SIG-M5 (cell line): ENCODE measurements at places on chromosomes 6 and 20.

DNA sequence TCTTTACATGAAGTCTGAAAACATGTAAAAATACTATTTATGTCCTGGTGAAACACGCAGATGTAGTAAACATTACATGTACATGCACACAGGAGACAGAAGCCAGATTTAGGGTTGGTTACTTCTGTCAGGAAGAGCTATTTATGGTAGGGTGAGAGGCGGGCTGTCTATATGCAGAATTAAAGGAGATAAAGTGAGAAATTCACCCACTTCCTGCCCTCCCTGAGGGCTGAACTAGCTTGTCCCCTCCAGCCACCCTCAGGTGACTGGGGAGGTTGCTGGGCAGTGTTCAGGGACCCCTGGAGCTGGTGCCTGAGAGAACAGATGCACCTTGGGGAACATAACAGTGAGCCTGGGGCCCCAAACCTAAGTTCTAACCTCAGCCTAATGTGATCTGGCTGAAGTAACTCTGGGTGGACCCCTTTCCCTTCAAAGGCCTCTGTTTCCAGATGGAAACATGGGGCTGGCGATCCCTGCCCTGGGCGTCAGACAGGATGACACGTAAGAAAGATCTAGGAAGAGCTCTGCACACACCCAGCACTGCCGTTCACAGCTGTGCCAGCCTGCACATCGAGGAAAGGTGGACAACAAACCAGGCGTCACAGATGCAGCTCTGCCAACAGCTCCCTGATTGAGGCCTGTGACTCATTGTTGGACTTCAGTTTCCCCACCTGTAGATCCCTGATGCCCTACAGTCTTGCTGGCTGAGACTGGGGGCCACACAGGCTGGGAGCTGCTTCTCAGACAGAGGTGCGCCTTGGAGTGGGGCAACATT, 1.3 kb downstream of the PI16 start:
- no peak for DNase-seq

- no peak for DNase-seq
These were observed 584.8 kb downstream of the HDGFL1 start for GRCh38 chr6:23154159-23154558.

GRCh38 chr6:106692112-106692818, 62.9 kb downstream of the QRSL1 start:
- no peak for DNase-seq

GRCh38 chr6:12968290-12968689, 251.7 kb downstream of the PHACTR1 start:
- no peak for DNase-seq

DNA sequence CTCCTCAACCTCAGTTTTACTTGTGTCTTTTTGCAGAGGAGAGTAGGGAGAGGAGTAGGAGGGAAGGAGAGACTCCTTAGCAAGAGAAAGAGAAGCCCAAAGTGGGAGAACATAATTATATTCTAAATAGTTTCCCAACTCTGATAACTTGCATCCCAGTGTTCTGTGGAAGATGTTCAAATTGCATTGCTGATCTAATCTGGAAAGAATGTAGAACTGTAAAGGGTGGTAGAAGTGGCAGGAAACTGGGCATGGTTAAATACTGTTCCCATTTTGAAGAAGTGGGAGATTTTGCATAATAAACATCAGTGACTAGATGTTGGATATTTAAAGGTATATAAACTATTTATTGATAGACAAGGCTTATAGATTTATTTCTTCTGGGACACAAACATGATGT, 42.6 kb upstream of the HMGN3 start:
- DNase-seq: no peak
